ENCODE measurements at places on chromosomes 5 and 9.
A peak's percentile ranks its signal among the peaks of the same experiment; 100 is the strongest.

- DNase-seq: no peak
Observed at GRCh38 chr9:69334317-69334716, 9.3 kb downstream of the ENTREP1 start.

- no peak for DNase-seq
Observed at GRCh38 chr5:73437777-73438644, 10.6 kb downstream of the FOXD1 start.

DNA sequence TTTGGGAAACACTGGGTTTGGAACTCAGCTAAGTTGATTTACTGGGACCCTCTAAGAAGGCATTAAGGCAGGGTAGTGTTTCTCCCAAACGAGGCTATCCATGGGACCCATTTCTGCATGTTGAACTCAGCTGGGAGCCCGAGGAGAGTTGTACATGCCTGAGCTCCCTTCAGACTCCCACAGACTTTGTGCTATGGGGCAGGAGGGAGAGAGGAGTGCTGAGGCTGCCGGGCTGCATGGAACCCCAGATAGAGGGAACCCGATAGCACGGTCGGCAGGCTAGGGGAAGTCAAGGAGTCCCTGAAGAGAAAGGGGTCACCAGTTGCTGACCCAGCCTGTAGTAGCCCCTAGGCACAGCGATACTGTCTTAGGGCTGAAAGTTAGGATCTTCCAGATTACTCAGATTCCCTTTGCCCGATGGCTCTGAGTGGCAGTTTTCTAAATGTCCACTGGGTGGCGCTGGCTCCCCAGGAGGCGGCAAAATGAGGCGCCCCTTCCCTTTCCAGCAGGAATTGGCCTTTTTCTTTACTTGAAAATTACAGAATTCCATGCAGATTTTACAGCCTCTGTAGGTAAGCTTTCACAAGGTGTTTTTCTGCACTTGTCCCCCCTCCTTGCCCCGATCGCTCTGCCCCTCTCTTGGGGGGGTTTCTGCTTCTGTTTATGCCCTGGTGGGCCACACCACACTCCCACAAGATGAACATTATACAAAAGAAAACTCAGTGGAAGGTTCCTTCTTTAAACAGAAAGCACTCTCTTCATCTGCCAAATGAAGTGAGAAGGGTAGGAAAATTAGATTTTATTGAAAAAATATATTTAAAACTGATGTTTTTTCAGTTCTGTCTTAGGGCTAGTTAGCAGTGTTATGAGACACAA, 17.8 kb downstream of the NANS start:
- DNase-seq: peak; percentile 40

- peak; percentile 27 for DNase-seq
Observed at GRCh38 chr9:97524424-97524823, 23.0 kb downstream of the TMOD1 start.

DNA sequence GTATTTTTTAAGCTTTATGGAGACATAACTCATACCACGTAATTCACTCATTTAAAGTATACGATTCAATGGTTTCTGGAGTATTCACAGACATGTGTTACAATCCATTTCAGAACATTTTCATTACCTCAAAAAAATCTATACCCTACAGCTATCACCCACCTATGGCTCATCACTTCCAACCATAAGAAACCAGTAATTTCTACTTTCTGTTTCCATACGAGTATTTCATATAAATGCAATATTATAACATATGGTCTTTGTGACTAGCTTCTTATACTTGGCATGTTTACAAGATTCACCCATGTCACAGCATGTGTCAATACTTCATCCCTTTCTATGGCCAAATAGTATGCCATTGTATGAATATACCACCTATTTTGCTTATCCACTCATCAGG, 18.8 kb downstream of the UBQLN1 start:
- DNase-seq: no peak

GRCh38 chr9:27835746-27836145, 262.5 kb upstream of the C9orf72 start:
- DNase-seq: no peak

DNA sequence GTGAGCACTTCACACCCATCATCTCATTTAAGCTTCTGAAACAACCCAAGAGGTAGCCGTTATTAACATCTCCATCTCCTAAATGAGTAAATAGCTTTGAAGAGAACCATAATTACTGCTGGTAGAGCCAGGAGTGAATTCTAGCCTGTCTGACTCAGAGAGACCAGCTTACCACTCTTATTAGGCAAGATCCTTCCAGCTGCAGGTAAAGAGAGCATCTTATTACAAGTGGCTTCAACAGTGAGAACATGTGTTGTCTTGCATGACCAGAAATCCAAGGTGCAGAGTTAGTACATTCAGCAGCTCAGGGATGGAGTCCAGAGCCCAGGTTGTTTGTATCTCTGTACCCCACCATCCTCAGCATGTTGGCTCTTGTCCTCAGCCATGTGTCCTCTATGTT, 10.9 kb upstream of the AFAP1L1 start:
- no peak for DNase-seq

DNA sequence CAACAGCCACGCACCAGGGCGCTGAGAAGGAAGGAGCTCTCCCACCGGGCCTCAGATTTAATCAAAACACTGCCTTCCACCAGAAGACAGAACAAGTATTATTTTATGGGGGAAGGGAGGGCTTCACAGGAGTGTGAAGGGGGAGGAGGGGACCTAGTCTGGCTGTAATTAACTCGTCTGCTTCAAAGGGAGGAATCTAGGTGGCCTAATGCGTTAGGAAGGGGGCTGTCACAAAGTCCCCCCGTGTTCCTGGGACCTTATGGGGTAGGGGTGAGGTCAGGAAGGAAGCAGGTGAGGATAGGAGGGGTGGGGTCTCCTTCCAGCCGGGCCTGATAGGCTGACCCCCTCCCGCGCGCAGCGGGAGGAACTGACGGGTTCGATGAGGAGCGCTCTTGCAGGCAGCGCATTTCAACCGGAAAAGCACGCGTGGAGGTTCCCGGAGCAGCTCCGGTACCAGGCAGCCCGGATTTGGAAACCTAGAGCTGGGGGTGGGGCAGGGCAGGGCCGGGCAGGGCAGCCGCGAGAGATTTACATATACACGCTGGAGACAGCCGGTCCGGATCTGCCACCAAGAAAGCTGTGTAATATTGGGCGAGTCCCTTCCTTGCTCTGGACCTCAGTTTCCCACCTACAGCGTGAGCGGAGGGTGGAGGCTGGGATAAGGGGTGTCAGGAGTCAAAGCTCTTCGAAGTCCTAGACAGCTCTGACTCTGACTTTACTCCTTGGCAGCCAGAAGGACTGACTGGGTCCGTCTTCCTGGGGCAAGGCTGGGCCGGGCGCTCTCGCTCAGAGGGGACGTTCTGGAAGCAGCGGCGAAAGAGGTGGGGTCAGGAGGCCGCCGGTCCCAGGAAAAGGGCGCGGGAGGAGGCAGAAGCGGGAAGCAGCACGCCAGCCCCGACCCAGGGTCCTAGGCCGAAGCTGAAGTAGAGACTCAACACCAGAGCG, 1.8 kb downstream of the SHB start:
- DNase-seq: peak; percentile 45

DNA sequence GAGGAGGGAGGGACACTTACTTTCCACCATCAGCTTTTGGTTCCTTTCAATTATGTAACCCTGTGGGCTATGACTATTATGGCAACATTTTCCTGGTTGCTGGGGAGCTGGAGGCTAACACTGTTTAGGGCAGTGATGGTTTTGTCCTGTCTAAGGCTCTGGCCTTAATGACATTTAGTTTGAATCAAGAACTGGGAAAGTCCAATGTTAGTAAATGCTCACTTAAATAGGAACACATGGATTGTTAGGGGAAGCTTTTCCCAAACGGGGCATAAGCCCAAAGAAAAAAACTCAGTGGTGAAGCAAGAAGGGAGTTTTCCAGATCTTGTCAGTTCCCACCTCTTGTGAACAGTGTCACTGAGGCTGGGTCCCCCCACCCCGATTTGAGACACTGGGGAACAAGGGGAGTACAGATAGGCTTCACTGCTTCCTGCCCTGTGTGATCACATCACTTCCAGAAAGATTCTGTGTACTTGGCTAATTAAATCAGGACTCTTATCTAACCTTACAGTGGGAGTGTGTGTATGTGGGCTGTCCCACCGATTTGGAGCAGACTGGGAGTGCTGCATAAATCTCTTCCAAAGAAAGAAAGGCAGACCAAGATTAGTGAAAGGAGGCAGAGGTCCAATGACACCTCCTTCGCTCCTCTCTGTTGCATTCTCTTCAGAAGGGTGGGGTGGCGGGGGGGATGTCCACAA, 206.4 kb downstream of the PTTG1 start:
- no peak for DNase-seq

DNA sequence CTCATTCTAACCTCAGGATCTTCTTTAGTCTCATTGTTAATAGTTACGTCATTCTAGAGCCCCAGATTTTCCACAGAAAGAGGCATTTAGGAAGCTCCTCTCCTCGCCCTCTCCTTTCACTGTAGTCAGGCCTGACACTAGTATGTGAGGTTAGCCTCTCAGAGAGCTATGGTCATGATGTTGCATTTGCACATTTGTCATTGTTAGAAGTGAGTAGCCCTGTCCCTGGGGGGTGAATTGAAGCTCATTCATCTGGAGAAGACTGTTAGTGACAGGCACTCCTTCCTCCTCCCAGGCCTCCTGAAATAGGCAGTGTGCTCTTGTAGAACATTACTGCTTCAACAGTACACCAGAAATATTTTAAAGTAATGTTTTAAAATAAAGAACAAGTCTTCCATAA, 26.6 kb upstream of the LRRTM2 start:
- no peak for DNase-seq

DNA sequence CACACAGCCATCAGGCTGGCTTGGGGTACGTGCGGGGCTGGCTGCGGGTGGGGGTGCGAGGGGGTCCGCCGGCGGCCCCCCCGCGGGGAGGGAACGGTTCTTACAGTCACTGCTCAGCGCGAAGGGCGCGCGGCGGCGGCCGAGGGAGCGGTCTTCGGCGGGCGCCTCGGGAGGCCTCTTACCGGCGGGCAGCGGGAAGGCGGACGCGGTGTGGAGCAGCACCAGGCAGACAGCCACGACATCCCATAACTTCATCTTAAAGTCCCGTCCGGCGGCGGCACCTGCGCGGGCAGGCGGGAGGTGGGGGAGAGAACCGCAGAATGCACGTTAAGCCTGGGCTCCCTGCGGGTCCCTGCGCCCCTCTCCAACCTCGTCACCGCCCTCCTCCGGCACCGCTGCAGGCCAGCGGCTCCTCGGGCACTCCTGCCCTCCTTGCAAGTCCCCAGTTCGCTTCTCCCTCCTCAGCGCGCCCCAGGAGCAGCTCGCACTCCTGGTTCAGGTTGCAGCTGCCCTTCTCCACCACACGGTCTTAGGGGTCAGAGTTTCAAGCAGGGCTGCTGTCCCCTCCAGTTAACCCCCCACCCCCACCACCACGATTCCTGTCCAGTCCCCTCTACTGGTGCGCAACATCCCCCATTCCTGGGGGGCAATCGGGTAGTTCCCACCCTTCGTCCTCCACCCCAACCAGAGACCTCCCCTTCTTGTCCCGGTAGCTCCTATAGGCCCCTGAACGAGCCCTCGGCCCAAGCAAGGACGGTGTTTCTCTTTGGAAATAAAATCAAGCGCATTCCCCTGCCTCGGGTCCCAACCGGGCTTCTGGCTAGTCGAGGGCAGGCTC, 5.1 kb downstream of the GDNF start:
- peak; percentile 32 for DNase-seq

- no peak for DNase-seq
Observed at GRCh38 chr9:116275418-116276195, 122.0 kb downstream of the PAPPA start.

- no peak for DNase-seq
Observed at GRCh38 chr9:69147041-69147834, 26.8 kb upstream of the TJP2 start.

GRCh38 chr9:4059437-4059836, 240.4 kb downstream of the GLIS3 start:
- DNase-seq: no peak

DNA sequence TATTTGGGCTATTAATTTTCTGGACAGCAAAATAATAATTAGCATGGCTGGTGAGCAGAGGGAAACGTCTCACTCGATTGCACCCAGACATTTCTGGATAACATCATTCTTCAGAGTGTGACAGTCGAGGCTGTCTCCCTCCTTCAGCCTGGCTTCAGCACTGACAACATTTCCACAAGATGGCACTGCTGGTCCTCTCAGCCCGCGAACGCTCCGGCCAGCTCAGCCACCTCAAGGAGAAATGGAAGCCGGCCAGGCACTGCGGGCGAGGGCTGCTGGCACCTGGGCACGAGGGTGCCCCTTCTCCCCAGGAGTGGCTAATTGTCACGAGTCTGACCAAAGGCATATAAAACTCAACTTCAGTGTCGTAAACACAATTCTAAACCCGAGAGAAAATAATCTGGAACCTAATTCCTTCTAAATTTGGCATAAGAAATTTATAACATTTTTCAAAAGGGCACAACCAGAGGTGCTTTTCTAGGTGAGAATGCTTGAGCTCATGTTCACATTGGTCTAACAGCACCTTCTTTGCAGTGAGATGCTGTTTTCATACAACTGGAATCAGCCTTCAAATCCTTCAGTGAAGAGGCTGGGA, 65.9 kb downstream of the DAP start:
- peak; percentile 86 for DNase-seq

DNA sequence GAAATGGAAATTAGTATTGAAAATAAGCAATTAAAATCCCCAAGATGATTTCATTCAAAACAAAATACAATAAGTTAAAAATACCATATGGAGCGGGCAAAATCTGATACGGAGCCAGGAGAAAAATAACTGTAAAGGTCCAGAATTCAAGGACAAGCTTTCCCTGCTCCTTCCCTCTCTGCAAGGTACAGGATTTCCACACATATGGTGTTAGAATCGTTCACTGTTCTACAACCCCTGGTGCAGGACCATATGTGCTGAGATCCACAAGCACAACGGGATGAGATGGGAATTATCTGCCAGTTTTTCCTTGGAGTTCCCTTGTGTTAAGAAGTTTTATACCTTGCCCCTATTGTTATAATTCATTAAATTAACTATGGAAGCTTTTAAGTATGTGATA, 94.7 kb upstream of the DMAC1 start:
- no peak for DNase-seq

DNA sequence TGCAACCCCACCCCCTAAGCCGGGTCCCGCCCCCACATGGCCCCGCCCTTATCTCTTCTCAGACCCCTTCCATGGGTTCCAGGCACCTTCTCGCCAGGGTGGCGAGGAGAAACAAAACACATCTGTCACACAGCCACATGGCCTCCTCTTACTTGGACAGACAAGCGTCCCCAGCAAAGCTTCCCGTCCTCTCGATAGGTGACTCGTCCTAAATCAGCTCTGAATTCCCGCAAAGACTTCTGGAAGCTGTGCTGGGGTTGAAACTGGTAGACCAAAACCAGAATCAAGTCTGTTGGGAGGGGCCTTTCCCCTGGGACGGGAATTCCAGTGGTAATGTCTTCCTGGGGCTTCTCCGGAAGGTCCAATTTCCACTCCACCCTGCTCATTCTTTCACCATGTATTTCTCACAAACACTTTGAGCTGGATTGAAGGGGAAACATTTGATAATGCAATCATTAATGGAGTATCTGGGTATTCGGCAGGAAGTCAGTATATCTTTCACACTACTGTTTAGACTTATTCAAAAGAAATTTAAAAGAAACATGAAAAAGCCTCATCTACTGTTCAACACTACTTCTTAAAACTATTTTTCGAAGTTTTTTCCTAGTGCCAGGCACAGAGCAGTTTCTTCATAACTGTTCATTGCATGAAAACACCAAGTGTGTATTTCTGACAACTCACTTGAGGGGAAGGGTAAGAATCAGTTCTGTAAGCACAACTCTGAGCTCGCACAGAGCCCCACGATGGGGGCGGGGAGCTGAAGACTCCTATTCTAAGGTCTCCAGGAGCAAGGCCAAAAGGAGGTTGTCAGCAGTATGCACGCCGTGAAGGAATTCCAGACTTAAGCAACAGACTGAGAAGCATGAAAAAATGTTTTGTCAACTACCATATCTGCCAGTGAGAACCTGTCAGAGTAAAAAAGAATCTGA, 644 bp upstream of the CTNNAL1 start:
- no peak for DNase-seq

GRCh38 chr9:7216004-7216841, 458.4 kb downstream of the KDM4C start:
- peak; percentile 18 for DNase-seq
